ENCODE measurements at places on chromosomes 1 and 21. TPM values are rescaled to one million over a fixed set of nuclear protein-coding genes. Genes with fewer than 3 reads are reported as not detected.
A peak's percentile ranks its signal among the peaks of the same experiment; 100 is the strongest.

- H3K4me3 ChIP-seq, result no peak overlapping the region
- no peaks in the 10 kb centered on the region for H3K27me3 ChIP-seq
- no peaks in the 10 kb centered on the region for H3K4me1 ChIP-seq
- no peak overlapping the region for H3K27ac ChIP-seq
- H3K36me3 ChIP-seq, result no peaks in the 10 kb centered on the region
- DNase-seq, result no peak
Measured at GRCh38 chr1:62180639-62181038, 14.0 kb upstream of the L1TD1 start.

- H3K27ac ChIP-seq, result no peak overlapping the region
- no peak overlapping the region for H3K4me3 ChIP-seq
- no peak for DNase-seq
- no peaks in the 10 kb centered on the region for H3K36me3 ChIP-seq
- no peaks in the 10 kb centered on the region for H3K27me3 ChIP-seq
- H3K4me1 ChIP-seq, result no peaks in the 10 kb centered on the region
Measured at GRCh38 chr1:71711456-71711855, 570.9 kb downstream of the NEGR1 start.

DNA sequence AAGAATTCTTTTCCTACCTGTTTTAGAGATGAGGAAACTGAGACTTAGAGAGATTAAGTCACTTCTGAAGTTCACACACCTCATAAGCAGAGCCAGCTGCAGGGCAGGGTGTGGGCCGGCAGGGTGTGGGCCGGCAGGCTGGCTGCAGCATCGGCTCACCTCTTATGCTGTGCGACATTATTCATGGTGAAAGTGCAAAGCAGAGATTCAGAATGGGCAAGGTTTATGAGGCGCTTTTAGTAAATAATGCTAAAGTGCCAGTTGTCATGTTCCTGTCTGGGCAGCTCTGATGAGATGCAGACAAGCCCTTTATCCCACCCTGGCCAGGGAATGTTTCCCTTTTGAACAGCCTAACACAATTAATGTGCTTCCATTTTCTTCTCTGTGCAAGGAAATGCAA, 14.6 kb downstream of the MAB21L3 start:
- no peak overlapping the region for H3K27ac ChIP-seq
- no peak for DNase-seq
- H3K36me3 ChIP-seq, result no peaks in the 10 kb centered on the region
- no peaks in the 10 kb centered on the region for H3K27me3 ChIP-seq
- H3K4me1 ChIP-seq, result peaks cover 9% of the 10 kb centered on the region

DNA sequence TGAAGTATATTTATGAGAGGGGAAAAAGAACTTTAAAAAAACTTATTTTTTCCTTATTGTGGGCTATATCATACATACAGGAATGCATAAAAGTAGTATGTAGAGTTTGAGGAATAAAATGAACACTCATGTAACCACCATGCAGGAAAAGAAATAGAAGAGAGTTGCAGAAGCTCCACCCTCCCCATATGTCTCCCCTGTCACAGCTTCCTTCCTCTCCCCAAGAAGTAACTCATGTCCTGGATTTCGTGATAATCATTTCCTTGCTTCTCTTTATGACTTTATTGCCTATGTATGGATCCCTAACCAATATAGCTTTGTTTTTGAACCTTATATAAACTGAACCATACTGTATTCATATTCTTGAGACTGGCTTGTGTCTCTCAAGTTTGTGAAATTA, 126.4 kb downstream of the ZZZ3 start:
- peaks cover 5% of the 10 kb centered on the region for H3K36me3 ChIP-seq
- H3K4me1 ChIP-seq, result no peaks in the 10 kb centered on the region
- DNase-seq, result no peak
- H3K4me3 ChIP-seq, result no peak overlapping the region
- H3K27me3 ChIP-seq, result no peaks in the 10 kb centered on the region

GRCh38 chr21:18370301-18370700, 33.3 kb downstream of the TMPRSS15 start:
- DNase-seq, result no peak
- H3K27me3 ChIP-seq, result no peaks in the 10 kb centered on the region
- no peak overlapping the region for H3K4me3 ChIP-seq
- no peaks in the 10 kb centered on the region for H3K36me3 ChIP-seq
- H3K4me1 ChIP-seq, result no peaks in the 10 kb centered on the region

DNA sequence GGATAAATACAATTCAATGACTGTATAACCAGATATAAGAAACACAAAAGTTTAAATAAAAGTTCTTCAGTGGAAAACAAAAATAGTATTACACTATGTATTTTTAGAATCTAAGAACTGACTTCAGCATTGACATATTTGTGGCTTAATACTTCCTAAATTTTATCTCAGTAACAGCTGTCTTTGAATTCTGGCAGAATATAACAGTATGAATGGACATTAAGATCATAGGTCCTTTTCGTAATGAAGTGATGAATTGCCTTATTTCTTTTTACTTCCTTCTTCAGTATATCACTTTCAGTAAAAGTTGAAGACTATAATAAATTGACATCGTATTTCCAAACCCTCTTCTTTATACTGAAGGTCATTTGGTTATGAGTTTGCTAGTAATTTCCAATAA, 1030.0 kb downstream of the MRPL39 start:
- no peak overlapping the region for H3K4me3 ChIP-seq
- no peaks in the 10 kb centered on the region for H3K4me1 ChIP-seq
- no peaks in the 10 kb centered on the region for H3K36me3 ChIP-seq
- no peak overlapping the region for H3K27ac ChIP-seq

- no peaks in the 10 kb centered on the region for H3K27me3 ChIP-seq
- no peaks in the 10 kb centered on the region for H3K36me3 ChIP-seq
- no peak for DNase-seq
- H3K27ac ChIP-seq, result no peak overlapping the region
- no peaks in the 10 kb centered on the region for H3K4me1 ChIP-seq
Measured at GRCh38 chr1:79988401-79988800, 981.9 kb upstream of the ADGRL4 start.

DNA sequence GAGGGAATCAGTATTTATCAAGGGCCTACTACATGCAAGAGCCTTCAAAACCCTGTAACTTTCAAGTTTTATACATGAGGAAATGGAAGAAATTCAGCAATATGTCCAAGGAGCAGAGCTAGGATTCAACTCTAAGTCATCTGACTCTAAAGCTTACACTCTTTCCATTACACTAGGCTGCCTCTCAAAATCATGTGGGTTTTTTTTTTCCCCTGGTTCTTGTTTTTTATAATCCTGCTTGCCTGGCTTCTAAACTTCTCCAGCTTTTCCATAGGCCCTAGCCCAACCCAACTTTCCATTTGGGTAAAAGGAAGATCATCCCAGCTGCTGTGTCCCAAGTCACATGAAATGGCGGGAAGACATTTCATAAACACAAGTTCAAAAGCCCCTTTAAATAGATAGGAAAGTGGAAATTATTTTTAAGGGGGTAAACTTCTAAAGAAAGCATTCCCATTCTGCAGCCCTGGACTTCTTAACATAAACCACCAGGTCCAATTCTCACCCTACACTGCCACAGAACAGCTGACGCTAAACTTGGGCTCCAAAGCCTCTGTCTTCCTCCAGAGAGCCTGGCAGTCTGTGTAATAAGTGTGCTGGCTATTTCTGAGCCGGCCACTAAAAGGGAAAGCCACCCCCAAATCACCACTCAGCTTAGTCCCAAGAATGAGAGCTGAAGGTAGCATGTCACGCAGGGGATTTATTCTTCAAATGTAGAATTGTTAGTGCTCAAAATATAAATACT, 46.9 kb downstream of the ITPKB start:
- no peak for DNase-seq
- peak overlapping the region; percentile 12 for H3K27ac ChIP-seq
- peaks cover 17% of the 10 kb centered on the region for H3K36me3 ChIP-seq
- H3K4me1 ChIP-seq, result peaks cover 46% of the 10 kb centered on the region
- no peak overlapping the region for H3K4me3 ChIP-seq

- H3K27ac ChIP-seq, result no peak overlapping the region
- DNase-seq, result no peak
- H3K4me3 ChIP-seq, result no peak overlapping the region
- peaks cover 13% of the 10 kb centered on the region for H3K4me1 ChIP-seq
- H3K27me3 ChIP-seq, result no peaks in the 10 kb centered on the region
Measured at GRCh38 chr1:43854473-43854872, 79.1 kb upstream of the ARTN start.

GRCh38 chr1:22651941-22652856, 837 bp upstream of the C1QB start:
- H3K36me3 ChIP-seq, result no peaks in the 10 kb centered on the region
- no peak overlapping the region for H3K27ac ChIP-seq

- no peaks in the 10 kb centered on the region for H3K36me3 ChIP-seq
- no peak overlapping the region for H3K27ac ChIP-seq
- H3K4me3 ChIP-seq, result no peak overlapping the region
- H3K27me3 ChIP-seq, result no peaks in the 10 kb centered on the region
- H3K4me1 ChIP-seq, result peaks cover 37% of the 10 kb centered on the region
- no peak for DNase-seq
Measured at GRCh38 chr1:199170711-199171110, 531.9 kb downstream of the PTPRC start.

DNA sequence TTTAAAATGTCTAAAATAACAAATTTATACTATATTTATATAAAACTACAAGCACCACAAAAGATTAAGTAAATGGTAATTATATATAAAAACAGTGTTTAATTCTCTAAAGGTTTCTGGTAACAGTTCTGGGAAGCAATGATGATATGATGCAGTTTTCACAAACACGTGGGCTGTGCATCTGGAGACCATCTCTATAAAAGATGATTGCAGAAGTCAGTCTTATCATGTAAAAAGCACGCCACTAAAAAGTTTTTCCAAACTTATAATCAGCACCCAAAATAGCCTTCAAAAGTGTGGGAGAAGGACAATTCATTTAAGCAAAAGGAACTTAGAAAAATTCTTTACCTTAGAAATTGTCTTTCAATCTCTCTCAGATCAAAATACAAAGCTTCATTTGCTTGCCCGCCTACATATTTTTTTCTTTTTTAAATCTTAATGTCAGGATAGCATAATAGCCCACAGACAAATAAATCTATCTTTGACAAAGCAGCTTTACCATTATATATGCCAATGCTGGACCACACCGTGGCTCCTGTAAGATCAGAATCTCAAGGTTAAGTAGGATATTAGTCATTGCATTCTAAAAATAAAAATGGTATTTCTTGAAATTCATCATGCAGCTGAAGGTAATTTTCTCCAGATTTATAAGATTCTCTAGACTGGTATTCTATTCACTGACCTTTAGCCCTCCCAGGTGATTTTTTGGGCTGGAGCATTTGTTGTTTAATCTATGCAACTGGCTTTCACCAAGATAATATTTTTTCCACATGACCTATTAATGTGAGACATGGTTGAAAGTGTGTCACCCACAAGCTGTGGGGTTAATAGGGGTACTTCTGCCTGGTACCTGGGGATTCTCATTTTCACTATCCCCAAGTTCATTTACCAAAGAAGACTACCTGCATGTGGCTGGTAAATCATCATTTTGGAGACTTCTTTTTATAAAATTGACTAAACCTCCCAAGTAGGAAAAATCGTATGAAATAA, 189.6 kb upstream of the ST6GALNAC5 start:
- no peak overlapping the region for H3K4me3 ChIP-seq
- no peak overlapping the region for H3K27ac ChIP-seq
- no peaks in the 10 kb centered on the region for H3K36me3 ChIP-seq
- no peaks in the 10 kb centered on the region for H3K4me1 ChIP-seq

DNA sequence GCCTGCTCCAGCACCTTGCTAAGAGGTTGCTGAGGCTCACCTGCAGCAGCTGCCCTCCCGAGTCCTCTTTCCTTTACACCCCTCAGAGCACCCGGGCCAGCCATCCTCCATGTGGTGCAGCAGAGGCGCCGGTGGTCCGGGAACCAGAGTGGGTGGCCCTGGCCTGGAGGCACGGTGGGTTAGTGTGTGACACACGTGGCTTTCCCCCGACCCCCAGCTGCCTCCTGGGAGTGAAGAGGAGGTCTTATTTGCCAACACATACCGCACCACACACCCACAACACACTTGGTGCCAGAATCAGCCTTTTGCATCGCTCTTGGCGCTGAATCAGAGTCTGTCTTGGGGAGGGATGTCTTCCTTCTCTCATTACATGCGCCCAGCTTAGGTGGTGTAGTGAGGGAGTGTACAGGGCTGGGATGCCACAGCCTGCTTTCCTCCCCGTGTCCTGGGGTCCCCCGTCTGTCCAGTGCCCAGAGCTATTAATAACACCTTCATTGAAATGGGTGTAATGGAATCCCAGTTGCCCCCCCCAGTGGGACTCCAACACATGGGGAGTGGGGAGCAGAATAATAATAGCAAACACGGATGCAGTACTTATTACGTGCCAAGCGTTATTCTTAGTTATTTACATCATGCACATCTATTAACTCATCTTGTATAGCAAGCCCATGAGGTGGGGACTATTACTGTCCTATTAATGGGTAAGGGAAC, 38.2 kb downstream of the MAPKAPK2 start:
- no peaks in the 10 kb centered on the region for H3K27me3 ChIP-seq
- H3K27ac ChIP-seq, result no peak overlapping the region
- no peaks in the 10 kb centered on the region for H3K36me3 ChIP-seq
- no peak for DNase-seq
- no peak overlapping the region for H3K4me3 ChIP-seq
- H3K4me1 ChIP-seq, result peaks cover 59% of the 10 kb centered on the region

GRCh38 chr1:114344656-114345055, 166.3 kb downstream of the TRIM33 start:
- H3K27me3 ChIP-seq, result no peaks in the 10 kb centered on the region
- DNase-seq, result no peak
- no peak overlapping the region for H3K4me3 ChIP-seq

GRCh38 chr1:161511756-161512060, 6.5 kb downstream of the FCGR2A start:
- H3K36me3 ChIP-seq, result no peaks in the 10 kb centered on the region
- H3K4me3 ChIP-seq, result no peak overlapping the region
- no peaks in the 10 kb centered on the region for H3K4me1 ChIP-seq
- H3K27ac ChIP-seq, result no peak overlapping the region
- no peak for DNase-seq

DNA sequence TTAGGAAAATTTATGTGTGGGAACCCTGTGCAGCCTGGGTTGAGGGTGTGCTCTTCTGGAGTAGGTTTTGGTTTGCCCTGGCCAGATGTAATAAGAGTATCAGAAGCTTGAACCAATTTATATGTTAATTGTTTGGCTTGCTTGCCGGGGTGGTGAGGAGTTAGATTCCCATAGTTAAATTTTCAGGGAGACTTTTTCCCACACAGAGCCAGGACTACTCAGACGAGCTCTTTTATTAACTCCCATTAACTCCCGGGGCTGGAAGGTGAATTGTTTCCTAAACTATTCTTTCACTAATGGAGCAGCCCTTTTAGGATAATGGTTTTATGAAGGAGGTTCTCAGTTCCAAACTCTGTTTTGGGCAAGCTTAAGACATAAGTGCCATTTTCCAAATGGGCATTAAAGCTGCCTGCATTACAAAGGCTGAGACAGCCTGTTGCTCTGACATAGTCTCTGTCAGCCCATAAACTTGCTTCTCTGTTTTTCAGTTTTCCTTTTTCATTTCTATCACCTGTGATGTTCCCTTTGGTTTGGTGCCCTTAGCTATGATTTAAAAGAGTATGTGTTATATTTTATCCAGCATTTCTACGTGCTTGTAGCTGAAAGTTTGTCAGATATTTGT, 18.0 kb upstream of the RAB3GAP2 start:
- no peaks in the 10 kb centered on the region for H3K4me1 ChIP-seq
- peaks cover 5% of the 10 kb centered on the region for H3K27me3 ChIP-seq
- no peaks in the 10 kb centered on the region for H3K36me3 ChIP-seq

LENEP gene
- not detected for total RNA-seq

RGSL1 gene
- not detected for total RNA-seq

CD2 gene
- total RNA-seq, result 60.8 TPM

Data from natural killer cell (primary cell).